ENCODE measurements at places on chromosomes 12 and 14. TPM values are rescaled to one million over a fixed set of nuclear protein-coding genes. Genes with fewer than 3 reads are reported as not detected.

DNA sequence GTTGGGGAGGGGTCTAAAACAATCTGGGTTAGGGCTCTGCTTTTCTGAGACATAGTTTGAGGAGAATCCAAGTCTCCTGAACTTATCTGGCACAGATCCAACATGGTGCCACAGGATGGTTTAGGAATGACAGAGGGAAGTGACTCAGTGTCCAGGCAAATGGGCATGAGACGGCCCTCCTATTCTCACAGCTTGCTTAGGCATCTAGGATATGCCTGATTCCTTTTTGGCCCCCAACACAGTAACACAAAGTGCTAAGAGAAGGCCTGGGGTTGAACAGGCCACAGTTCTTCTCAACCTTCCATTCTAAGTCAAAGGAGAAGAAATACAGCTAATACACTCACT lies 117.7 kb downstream of the ZFP36L1 start:
- DNase-seq = no peak

DNA sequence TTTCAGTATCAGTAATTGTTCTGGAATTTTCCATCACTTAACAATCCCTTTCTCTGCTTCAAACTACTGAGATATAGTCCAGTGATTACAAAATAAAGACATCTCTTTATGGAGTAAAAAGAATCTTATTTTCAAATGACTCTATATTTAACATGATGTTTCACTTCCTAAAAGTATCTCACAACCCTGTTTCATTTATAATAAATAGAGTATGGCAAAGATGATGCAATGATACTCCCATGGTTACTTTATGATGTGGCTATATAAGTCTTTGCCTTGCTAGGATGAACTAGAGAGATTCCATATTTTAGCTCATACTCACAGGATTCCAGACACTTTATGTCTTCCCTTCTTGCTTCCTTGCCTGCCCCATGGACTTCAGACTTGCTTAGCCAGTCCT lies 953.5 kb upstream of the MDGA2 start:
- no peak for DNase-seq

DNA sequence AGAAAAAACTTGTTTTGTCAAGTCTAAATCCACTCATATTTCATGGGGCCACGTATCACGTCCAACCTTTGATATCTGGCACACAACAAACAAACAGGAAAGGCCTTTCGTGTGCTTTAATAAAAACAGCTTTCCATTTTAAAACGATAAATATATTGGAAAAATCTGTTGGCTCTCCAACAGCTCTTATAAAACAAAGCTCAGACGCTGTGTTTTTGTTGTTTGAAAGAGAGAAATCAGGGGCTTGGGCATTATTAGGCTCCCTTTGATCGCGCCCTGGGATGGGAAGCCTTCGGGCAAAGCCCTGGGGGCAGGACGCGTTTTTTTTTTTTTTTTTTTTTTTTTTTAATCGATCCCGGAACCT lies 429 bp upstream of the PLEKHA5 start:
- no peak for DNase-seq

DNA sequence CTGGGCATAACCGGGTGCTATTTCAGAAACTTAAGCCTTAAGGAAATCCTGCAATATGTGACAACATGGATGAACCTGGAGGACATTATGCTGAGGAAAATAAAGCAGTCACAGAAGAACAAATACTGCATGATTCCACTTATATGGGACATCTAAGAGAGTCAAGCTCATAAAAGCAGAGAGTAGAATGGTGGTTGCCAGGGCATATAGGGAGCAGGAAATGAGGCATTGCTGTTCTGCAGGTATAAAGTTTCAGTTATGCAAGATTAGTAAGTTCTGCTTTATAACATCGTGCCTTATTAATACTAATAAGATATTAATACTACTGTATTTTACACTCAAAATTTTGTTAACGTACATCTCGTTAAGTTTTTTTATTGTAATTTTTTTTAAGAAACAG lies 124.2 kb upstream of the ATF1 start:
- no peak for DNase-seq

Gene TPPP2
- total RNA-seq = not detected

Gene NPC2
- 549 TPM for total RNA-seq

Gene DEPDC4
- total RNA-seq = 2.5 TPM

Gene VCPKMT
- 6.8 TPM for total RNA-seq

Gene KIF5A
- total RNA-seq = 0.29 TPM

Data from SK-MEL-5 (cell line).